ENCODE measurements at places on chromosomes 12 and 14.
A peak's percentile ranks its signal among the peaks of the same experiment; 100 is the strongest.

DNA sequence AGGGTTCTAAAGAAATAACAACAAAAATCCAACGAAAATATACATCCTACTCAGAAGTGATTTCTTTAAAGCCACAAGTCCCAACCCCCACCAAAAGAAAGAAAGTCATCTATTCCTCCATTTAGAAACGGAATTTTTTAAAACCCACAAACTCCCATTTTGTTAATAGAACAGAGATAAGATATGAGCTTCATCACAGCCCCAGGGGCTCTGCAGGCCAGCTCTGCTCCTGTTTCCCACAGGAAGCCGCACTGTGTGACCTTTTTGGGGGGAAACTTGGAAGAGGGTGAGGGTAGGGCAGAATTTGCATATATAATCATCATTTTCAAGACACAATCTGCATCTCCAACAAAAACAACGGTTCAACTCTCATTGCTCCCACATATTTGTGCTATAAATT, 2.8 kb downstream of the FBXL14 start:
- DNase-seq = no peak

DNA sequence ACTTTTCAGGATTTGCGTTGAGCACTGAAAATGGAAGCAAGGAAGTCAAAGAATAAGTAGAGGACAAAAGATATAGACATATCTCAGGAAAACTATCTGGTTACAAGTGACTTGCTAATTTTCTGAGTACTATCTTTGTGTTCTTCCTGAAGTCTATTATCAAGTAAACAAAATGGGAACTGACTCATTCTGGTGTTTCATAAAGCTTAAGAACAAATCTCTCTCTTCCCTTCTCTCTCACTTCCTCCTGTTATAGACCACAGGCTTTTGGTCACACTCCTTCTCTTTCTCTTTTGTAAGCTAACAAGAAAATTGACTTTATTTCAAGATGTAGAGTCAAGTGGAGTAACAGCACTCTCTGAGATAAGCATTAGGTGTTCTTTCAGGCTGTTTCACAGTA, 406.6 kb upstream of the SYT1 start:
- DNase-seq = no peak

DNA sequence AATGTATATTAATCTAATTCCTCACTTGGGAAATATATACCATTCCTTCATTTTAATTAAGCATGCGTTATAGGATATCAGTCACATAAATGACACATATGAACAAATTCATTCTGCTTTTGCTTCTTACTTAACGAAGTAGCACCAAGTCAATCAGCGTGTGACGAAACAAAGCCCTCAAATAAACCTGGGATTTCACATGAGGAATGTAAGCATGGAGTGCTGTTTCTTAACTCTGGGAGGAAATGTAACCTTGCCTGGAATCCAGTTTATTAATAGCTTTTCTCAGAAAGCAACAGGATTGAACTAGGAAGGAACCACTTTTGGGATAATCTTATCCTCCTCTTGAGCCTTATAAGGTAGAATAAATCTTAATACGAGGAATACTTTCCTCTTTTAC, 72.0 kb downstream of the NIN start:
- DNase-seq = no peak

DNA sequence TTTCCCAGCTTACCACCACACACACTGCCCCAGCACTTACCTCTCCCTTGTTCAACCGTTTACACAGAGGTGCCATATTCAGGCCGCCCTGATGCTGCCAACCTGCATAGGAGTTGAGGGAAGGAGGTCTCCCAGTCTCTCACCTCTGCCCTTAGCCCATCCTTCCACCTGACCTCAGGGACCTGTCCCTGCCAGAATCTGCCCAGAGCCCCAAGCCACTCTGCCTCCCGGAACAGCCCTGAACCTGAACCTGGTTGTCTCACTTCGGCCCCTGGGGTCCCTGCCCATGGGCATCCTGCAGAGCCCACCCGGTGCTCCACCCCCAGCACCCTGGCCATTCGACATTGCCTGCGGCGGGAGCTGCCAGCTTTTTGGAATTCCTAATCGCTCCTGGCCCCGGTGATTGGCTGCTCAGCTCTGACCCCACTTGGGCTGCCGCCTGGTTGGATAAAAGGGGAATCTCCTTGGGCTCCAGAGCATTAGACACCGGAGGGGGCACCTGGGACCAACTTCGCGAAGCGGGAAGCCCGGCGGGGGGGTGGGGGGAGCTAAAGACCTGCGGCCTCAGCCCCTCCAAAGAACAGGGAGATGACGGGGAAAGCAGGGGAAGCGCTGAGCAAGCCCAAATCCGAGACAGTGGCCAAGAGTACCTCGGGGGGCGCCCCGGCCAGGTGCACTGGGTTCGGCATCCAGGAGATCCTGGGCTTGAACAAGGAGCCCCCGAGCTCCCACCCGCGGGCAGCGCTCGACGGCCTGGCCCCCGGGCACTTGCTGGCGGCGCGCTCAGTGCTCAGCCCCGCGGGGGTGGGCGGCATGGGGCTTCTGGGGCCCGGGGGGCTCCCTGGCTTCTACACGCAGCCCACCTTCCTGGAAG, at the start of gene VSX2:
TSS of gene VSX2 (plus strand) at position 476 of the 874 bp plus-strand sequence. CDS start at position 589, 113 bp downstream.
- DNase-seq = no peak

GRCh38 chr12:40903040-40903439, 210.8 kb downstream of the CNTN1 start:
- DNase-seq = no peak

GRCh38 chr14:49769581-49770211, 1.7 kb downstream of the KLHDC2 start:
- DNase-seq = no peak

- DNase-seq = no peak
Observed at GRCh38 chr12:119211884-119212283, 33.2 kb downstream of the HSPB8 start.

DNA sequence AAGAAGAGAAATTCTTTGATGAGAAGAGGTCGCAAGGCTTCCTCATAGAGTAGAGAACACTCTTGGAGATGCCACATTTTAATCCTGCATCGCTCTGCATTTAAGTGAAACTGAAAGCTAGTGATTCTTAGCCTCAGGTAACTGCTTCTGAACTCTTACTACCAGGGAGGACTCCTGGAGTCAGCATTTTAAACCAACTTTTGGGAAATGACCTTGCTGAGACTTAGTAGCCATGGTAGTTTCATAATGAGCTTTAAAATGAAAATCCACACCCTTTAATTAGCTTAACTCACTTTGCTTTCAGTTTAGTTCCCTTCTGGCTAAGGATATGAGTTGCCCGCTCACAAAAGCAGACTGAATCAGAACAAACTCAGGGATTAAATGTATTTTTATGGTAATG, 80.3 kb downstream of the SYNE2 start:
- DNase-seq = no peak

- no peak for DNase-seq
Observed at GRCh38 chr12:29578070-29578469, 80.6 kb upstream of the OVCH1 start.

GRCh38 chr14:68307790-68308168, 485.1 kb downstream of the ZFP36L1 start:
- DNase-seq = no peak

- no peak for DNase-seq
Observed at GRCh38 chr12:97257726-97258125, 204.9 kb upstream of the RMST start.

GRCh38 chr12:110934093-110934852, 13.9 kb upstream of the MYL2 start:
- DNase-seq = no peak

DNA sequence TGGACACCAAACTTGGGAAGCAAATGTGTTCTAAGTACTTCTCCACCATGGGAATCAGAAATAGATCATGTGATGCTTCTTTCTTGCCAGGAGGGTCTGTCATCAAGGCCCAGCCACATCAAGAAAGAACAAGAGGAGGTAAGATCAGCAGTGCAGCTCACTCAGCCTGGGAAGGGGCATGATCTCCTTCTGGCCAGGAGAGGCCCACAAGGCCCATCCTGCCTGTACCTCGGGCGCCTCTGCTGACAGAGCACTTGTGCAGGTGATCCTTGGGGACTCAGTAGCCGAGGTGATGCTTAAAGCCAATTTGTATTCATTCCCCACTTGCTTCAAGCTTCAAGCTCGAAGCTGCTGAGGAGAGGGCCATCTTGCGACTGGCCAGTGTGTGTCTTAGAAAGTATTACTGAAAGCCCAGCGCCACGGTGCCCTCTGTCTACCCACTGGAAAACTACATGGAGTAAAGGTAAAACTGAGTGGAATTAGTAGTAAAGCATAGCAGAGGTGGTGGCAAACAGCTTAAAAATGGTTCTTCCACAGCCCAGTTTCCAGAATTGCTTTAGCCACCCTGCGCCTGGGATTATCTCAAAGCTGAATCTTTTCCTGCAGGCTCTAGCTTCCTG, 26.2 kb downstream of the RTRAF start:
- DNase-seq = peak; percentile 11

DNA sequence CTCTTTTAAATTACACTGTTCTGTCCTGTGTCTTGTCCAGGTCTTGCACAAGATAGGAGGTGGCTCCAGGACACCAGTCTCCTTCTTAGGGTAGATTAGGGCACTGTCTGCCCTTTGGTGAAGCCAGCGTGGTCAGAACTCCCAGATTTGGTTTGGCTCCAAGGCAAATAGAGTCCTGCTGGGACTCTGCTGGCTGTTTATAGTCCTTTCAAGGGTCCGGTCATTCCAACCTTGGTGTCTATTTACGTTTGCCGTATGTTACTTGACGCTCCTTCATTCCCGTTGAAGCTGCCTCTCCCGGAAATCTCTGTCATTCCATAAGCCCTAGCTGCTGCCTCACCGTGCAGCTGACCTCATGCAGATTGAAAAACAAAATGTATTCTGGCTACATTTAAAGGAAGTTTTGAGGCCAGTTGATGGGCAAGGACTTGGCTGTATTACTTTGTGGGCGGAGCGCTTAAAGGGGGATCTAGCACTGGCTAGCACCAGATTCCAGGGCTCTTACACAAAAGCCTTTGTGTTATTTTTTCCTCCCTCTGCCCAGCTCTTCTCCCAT, 180.6 kb downstream of the AKAP6 start:
- DNase-seq = no peak

DNA sequence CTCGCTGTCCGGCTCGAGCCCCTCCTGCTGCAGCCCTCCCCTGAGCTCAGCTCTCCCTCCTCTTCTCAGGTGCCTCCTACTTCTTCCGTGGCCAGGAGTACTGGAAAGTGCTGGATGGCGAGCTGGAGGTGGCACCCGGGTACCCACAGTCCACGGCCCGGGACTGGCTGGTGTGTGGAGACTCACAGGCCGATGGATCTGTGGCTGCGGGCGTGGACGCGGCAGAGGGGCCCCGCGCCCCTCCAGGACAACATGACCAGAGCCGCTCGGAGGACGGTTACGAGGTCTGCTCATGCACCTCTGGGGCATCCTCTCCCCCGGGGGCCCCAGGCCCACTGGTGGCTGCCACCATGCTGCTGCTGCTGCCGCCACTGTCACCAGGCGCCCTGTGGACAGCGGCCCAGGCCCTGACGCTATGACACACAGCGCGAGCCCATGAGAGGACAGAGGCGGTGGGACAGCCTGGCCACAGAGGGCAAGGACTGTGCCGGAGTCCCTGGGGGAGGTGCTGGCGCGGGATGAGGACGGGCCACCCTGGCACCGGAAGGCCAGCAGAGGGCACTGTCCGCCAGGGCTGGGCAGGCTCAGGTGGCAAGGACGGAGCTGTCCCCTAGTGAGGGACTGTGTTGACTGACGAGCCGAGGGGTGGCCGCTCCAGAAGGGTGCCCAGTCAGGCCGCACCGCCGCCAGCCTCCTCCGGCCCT, 22.8 kb downstream of the MMP17 start:
- no peak for DNase-seq

- DNase-seq = no peak
Observed at GRCh38 chr12:105235281-105235731, 668 bp downstream of the APPL2 start.

- no peak for DNase-seq
Observed at GRCh38 chr14:81589381-81590065, 55.9 kb upstream of the SEL1L start.

DNA sequence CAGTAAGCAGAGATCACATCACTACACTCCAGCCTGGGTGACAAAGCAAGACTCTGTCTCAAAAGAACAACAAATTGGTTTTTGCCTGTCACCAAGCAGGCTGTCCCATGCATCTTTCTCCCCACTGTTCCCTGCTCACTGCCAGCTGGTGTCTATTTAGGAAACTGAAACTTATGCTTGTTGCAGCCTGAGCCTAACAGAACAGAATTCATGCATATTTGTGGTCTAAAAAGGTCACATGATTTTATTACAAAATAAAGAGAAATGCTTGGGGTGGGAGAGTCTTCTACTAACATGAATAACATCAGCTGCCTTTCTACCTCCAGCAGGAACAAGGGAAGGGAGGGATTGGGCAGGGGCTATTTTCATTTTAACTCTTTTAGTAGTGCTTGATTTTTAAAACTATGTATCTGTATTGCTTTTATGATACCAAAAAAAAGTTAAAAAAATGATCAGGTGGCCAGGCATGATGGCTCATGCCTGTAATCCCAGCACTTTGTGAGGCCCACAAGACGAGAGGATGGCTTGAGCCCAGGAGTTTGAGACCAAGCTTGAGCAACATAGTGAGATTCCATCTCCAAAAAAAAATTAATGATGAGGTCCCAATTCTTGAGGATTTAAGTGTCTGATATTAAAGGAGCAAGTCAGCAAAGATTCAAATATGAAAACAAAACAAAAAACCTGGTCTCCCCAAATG, 923 bp downstream of the STAT2 start:
- no peak for DNase-seq

DNA sequence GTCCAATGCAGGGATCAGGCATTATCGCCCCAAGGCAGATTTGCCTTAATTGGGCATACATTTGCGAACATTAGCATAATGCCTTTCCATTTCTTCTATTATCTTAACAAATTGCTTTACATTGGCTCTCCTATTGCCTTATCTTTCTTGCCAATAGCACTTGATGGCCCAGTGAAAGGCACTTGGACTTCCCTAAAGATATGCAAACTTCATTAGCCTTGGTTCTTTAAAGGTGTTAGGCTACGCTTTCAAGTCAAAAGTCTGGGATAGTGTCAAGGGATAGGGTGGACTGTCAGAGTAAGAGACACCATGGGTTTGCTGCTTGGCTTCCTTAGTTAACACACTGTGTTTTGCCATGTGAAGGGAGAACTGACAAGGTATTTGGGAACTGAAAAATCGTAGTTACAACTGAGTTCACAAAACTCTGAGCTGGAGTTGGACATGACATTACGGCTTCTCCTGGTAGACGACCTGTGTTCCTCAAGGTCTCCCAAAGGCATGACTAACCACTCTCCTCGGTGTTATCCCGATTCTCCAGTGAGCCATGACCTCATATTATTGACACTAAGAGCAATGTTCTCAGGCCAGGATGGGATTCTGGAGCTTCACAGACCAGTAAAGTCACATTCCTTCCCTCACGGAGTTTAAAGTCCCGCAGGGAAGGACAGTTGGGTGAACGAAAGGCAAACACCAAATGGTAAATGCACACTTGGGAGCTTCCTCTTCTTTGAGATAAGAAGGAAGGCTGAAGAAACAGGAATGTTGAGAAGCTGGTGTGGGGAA, 65.2 kb downstream of the TBC1D30 start:
- DNase-seq = no peak

- DNase-seq = no peak
Observed at GRCh38 chr14:50023671-50024490, 92.5 kb downstream of the VCPKMT start.

DNA sequence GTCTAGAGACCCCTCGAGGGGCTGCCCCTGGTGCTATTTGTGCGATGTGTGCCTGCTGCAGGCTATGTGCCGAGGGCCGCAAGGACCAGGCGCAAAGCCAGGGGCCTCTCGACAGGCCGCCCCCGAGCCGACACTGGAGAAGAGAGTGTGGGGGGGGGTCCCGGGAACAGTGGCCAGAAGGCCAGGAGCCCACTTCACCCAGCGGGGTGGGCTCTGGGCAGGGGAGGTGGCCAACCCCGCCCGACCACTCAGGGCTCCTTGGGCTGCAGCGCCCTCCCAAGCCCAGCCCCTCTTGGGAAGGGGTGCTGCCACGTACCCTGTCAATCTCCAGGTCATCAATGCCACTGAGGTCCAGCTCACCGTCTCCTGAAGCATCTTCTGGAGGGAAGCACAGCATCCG, 28.6 kb upstream of the BTBD6 start:
- no peak for DNase-seq

All from HuH-7 (cell line).